ENCODE measurements at places on chromosomes 16 and 17.

DNA sequence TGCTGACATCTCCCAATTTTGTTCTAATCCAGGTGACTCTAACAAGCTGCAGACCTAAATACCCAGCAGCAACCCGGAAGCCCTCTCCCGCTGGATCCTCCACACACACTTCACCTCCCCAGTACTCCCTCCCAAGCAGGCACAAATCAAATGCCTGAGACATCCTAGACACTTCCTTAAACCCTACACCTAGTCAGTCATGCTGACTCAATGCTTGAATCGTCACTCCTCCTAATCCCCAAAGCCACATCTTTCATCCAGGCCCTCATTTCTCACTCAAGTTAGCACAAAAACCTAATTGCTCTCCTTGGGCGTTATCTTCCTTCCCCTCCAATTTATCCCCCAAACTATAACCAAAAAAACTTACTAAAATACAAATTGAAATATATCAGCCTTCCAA lies 32.7 kb downstream of the CMC2 start:
- no peak for DNase-seq

GRCh38 chr17:4663711-4664110 lies 22.2 kb upstream of the ALOX15 start:
- no peak for DNase-seq

DNA sequence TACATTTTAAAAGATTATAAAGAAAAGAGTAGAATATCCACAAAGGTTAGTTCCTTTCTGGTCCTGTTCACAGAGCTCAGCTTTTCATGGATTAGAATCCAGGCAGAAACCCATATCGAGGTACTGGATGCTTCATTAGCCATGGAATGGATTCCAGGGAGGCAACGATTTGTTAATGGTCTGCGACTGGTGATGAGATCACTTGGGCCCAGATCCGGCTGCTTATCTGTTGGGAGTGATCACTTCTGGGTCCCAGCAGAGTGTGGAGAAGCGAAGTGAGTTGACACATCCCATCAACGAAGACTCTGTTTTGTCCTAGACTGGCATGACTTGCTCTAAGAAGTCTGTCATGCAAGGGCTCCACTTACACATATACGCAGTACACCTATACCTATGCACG lies 165.8 kb downstream of the MAF start:
- no peak for DNase-seq

DNA sequence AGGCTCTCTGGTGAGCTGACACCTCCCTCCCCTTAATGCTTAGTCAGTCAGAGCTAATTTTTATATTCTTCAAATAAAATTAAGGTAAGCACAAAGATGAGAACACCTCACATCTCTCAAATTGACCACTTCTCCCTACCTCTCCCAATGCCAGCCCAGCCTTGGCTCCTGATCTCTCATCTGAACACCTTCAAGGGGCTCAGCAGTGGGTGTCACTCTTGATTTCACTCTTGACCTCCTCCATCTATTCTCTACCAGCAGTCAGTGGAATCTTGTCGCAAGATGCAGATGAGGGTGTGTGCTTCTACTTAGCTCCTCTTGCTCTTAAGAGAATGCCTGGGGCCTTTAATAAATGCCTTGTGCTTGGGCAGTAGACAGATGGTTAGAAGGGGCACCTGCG lies 309.0 kb upstream of the IRX3 start:
- DNase-seq = no peak

DNA sequence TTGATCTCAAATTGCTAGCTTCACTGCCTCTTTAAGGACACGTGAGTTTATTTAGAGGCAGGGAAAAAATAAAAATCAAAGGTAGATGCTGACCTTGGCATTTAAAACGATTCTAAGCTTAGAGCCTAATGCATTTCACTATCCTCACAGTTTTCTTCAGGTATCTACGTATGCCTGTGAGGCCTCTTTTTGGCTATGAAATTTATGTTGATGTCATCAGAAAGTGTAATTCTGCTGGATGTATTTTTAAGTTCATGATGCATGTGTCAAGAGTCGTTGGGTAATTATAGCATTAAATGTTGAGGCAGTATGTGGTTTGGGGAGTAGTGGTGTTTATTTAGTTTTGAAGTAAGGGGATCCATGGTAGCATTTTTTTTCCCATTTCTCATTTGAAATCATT lies 4.2 kb upstream of the KRTAP3-2 start:
- DNase-seq = no peak

DNA sequence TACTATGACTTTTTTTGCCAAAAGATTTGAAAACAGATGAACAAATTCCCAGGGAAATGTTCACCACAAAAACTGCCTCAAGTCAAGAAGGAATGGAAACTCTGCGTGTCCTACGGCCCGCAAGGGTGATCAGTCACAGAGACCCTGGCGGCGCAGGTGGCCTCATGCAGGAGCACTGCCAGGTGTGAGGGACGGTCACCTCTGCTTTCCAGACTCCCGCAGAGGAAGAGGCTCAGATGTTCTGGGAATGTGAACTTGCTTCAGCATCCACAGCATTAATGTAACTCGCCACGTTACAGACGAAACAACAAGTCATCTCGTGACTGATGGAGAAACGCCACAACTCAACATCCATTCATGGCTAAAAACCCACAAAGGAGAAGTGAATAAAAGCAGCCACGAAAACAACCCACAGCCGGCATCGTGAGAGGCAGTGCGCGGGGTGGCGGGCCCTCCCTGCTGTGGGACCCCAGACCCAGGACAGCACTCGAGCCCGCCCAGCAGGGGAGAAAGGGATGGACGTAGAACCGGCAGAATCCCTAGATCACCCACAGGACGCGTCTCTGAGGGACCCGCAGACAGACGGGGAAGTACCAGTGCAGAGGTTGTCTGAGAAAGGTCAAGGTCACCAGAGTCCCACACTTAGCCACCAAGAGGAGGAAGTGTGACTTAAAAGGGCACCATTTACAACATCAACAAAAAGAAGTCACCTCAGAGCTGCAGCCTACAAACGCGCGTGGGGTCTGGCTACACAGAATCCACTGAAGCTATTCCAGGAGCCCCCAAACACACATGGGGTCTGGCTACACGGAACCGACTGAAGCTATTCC lies 76.9 kb upstream of the GNG13 start:
- DNase-seq = no peak

DNA sequence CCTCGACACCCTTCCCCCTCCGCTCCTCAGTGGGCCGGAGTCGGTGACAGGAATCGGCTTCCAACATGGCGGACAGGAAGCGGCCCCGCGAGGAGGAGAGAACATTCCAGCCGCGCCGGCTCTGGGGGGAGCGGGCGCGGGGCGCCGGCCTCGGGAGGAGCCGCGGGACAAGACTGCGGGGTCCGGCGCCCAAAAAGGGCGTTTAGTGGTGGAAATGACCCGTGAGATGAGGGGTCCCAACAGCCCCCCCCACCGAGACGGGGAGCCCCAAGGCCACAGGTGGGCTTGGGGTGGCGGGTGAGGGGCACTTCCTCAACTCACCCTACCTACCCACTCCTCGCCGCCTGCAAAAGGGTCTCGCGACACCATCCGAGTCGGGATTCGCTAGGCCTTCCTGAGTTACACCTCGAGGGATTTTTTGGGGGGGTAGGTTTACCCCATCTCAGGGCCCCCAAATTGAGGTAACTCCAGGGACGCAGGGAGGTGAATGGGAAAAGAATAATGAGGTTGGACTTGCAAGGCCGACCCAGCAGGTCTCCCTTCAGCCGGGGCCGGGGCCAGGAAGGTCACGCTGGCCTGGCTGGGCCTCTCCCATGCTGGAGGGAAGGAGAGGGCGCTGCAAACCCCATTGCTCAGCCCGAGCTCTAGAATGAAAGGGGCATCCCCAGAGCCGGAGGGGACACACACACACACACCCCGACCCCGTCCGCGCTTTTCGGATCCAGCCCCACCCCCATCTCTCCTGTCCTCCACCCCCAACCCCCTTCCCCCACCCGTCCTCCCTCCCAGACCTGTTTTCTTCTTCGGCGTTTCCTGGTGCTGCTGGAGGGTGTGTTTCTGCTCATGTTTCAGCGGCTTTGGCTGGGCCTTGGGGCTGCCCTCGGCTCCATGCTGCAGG lies 707 bp downstream of the NUFIP2 start:
- peak; percentile 70 for DNase-seq

GRCh38 chr16:48526958-48527331 lies 83.0 kb downstream of the N4BP1 start:
- DNase-seq = no peak

DNA sequence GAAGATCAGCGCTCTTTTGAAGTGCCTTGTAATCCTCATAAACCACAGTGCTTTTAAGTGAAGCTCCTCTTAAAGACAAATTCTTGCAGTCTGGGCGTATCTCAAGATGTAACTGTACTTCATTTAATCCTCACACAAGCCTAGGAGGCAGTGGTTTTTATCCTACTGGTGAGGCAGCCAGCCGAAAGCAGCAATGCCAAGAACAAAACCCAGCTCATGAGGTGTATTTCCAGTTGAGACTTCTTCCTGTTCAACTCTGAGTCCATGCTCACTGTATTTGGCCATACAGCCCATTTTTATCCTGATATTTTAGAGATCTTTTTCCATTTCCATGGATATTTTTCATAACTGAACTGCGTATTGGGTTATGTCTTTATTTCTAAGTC lies 13.7 kb downstream of the CTRB2 start:
- no peak for DNase-seq

DNA sequence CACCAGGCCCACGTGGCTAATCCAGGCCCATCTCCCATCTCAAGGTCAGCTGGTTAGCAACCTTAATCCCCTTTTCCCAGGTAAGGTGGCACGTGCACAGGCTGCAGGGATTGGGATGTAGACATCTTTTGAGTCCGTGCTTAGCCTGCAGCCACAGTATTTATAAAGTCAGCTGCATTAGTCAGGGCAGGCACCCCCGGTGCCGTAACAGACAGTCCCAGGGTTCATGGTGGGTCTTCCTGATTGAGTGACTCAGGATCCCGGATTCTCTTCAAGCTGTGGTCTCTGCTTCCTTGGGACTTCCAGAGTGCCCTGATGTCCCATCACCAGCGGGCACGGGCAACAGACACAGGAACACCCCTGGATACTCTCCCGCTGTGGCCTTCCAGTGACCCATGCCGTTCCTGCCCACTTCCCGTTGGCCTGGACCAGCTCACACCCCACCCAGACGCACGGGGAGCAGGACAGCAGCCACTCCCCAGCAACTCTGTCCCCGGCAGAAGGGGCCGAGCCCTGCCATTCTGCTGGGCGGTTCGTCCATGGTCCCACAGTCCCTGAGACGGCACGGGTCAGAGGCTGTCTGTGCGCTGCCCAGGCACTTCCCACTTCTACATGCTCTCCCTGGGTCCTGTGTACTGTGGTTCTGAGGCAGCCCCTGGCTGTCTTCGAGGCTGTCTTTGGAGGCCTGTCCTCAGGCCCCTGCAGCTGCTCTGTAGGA lies 248.6 kb upstream of the GSE1 start:
- no peak for DNase-seq

DNA sequence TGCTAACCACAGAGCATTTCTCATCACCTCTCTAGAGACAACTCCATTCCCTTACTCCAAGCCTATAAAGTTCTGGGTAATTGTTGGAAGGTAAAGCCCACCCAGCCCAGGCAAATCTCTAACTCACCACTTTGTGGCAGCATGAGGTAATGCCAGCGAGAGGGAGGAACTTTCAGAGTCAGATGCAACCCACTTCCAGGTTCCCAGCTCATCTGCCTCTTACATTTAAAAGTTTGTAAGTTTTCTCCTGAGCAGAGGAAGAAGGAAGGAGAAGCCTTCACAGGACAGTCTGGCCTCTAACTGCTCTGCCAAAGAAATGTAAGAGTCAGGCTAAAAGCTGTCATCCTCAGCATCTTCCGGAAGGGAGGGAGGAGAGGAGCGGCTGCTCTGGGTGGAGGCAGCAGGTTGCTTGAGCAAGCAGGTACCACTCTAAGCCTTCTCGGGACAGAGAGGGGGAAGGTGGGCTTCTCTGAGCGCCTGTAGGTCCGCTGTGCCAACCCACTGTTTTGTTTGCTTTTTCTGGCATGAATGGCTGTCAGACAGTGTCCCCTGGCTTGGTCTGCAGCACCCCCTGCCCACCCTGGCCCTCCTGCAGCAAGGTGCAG lies 1.0 kb downstream of the ZNF319 start:
- DNase-seq = peak; percentile 35

GRCh38 chr16:46972429-46973206 lies 856 bp downstream of the DNAJA2 start:
- DNase-seq = peak; percentile 59

GRCh38 chr16:59296888-59297287 lies 562.8 kb upstream of the GOT2 start:
- no peak for DNase-seq

DNA sequence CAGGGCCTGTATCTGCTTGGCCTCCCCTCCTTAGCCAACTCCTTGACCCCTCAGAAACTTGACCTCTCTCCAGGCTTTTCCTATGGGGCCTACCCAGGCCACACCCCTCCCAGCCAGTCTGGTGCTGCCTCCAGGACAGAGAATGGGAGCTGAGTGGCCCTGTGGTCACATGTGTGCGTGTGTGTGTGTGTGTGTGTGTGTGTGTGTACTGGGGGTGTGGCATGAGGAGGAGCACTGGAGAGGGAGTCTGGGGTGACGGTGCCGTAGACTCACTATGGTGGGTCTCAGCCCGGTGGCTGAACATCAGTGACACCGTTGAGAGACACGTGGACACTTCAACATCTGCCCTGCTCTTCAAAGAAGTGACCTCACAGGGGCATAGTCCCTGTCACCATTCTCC lies 180.4 kb downstream of the ENGASE start:
- DNase-seq = no peak

Measured in GM12865 (cell line).